Smooth muscle cell of the brain vasculature (primary cell): ENCODE measurements at places on chromosomes 4 and X.

DNA sequence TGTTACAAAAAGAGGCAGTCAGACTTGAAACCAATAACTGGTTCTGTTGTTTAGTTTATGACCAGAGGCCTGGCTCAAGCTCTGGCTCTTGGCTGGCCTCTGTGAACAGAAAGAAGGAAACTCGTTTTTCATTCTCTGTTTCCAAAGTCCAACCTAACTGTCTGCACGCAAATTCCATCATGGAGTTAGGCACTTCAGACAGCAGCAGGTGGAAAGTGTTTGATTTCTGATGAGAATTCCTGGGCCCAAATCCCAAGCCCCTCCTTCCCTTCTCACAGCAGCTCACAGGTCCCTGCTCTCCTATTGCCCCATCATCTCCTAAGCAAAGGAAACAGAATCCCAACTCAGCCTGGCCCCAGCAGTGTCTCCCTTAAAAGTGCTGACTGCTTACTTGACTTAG is 42.8 kb upstream of the FGF16 start:
- no peak for DNase-seq

DNA sequence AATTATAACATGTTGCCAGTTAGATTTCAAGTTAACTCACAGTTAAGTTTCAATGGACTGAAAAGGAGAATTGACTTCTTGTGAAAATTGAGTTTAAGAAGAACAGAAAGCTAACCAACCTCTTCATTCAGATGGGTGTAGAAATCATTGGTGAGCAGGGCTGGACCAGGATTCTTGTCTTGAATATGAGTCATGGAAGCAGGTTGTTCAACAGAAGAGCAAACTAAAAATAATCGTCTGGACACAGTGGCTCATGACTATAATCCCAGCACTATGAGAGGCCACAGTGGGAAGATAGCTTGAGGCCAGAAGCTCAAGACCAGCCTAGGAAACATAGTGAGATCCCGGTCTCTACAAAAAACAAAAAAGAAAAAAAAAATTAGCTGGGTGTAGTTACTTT is 98.2 kb downstream of the ARSJ start:
- no peak for DNase-seq

GRCh38 chr4:93513851-93514250 is 314.7 kb upstream of the ATOH1 start:
- no peak for DNase-seq

DNA sequence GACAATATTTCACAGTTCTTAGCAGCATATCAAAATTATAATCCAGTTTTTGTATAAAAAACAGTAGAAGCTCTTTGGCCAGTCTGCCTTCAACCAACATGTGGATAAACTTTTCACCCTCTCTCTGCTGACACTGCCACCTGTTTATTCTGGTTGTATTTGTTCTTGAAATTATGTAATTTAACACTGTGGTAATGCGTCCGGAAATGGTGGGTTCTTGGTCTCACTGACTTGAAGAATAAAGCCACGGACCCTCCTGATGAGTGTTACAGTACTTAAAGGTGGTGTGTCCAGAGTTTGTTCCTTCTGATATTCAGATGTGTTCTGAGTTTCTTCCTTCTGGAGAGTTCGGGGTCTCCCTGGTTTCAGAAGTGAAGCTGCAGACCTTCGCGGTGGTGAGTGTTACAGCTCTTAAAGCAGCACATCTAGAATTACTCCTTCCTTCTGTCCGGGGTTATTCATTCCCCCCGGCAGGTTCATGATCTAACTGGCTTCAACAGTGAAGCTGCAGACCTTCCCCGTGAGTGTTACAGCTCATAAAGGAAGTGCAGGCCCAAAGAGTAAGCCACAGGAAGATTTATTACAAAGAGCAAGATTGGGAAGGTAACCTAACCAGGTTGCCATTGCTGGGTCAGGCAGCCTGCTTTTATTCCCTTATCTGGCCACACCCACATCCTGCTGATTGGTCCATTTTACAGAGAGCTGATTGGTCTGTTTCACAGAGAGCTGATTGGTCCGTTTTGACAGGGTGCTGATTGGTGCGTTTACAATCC is 15.7 kb downstream of the FAM184B start:
- no peak for DNase-seq
